MV-4-11 (cell line): ENCODE measurements at places on chromosomes 7 and 10.

DNA sequence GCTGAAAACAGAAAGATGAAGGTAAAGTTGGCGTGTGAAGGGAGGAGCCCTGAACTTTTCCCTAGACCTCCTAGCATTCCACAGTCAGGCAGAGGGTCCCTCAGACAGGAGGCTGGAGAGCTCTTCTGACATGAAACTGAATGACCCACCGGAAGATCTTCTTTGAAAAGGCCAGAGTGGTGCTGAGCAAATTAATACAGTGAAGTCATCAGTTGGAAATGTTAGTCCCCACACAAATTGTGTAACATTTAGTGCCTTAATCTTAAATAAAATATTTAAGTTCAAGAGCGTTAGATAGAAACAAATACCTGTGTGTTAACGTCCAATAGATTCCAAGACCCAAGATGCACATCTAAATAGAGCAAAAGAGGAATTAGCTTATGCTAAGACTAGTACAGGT lies 49.0 kb upstream of the WNT16 start:
- DNase-seq, result no peak

GRCh38 chr10:75841266-75841665 lies 409.8 kb downstream of the LRMDA start:
- no peak for DNase-seq

GRCh38 chr7:124801330-124801895 lies 35.8 kb upstream of the GPR37 start:
- DNase-seq, result no peak

DNA sequence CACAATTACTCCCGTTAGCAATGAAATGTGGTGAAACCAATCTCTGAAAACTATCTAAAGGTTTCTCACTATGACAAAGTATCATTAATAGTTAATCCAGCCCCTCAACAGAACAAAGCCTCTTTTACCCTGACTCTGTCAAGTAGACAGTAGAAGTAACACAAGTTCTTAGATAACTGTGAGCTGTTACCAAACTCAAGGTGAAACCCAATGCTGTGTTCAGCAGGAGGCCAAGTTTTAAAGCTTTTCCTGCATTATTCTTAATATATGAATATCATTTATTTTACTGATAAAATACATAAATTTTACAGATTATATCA lies 109.1 kb downstream of the SRPK2 start:
- DNase-seq, result no peak

GRCh38 chr7:51376420-51377092 lies 59.9 kb upstream of the COBL start:
- no peak for DNase-seq

DNA sequence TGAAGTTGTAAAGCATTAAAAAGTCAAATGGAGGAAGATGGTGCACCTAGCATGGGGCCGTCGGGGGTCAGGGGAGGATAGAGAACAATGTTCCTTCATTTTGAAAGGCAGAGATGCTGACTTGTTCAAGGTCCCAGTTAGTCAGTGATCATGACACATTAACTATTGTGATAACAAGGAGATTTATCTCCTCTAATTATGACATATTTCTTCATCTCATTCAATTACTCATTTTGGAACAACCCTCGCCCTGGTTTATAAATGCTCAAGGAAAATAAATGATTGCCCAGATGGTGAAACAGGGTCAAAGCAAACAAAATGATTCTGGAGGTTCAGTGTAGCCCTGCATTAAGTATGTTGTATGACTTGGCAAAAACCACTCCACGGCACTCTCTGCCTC lies 106.2 kb downstream of the ITIH5 start:
- DNase-seq, result no peak

- no peak for DNase-seq
Measured at GRCh38 chr7:158931804-158932298, 75.5 kb downstream of the DYNC2I1 start.

DNA sequence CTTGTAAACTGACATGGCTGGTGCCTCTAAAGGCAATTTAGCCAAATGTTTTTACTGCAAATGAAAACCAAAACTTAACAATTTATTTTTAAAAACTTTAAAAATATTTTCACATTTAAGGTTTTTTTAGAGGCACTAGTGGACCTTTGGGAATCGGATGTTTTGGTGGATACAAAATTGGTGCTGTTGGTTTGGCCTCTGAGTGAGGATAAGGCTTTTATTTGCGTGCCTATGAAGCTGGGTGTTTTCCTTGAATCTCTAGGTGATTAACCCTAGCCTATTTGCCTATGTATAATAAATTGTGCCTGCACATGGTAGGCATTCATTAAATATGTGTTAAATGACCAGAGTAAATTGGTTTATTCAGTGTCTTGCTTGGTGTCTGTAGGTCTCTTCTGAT lies 2.9 kb upstream of the SGCE start:
- DNase-seq, result no peak

GRCh38 chr10:49613165-49613881 lies 514 bp upstream of the CHAT start:
- DNase-seq, result no peak

DNA sequence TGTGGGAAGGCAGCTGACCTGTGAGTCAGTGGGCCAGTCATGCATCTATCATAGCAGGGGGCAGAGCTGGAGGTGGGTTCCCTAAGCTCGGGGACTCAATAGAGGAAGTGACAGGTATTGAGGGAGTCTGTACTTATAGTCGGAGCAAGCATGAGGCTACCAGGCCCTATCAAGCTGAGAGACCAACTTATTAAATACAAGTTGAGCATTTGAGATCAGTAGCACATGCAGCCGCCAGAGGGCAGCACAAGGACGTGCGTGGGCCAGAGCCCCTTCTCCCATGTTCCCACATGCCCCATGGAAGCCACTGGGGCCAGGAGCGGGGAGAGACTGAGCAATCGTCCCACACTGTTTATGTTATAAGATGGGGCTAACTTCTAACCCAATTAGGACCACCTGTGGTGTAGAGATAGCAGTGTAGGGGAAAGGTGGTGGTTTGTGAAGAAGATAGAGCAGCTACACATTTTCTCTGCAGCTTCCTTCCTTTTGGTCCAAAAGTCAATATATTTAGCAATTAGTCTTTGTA lies 13.0 kb upstream of the STK31 start:
- DNase-seq, result peak; percentile 46

DNA sequence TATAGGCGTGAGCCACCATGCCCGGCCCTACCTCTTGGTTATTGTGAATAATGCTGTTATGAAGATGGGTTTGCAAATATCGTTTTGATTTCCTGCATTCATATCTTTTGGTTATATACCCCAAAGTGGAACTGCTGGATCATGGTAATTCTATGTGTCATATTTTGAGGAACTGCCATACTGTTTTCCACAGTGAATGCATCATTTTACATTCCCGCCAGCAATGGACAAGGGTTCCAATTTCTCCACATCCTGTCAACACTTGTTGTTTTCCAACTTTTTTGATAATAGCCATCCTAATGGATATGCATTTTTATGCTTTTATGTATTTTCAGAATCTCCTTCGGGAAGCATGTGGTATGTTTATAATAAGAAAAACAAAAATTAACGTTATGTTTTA lies 128.2 kb downstream of the KCNMA1 start:
- no peak for DNase-seq

GRCh38 chr10:48506147-48506917 lies 98.5 kb downstream of the ARHGAP22 start:
- peak; percentile 57 for DNase-seq
